ENCODE measurements at places on chromosomes 11 and 22. TPM values are rescaled to one million over a fixed set of nuclear protein-coding genes. Genes with fewer than 3 reads are reported as not detected.

CASP1 gene
- 28.0 TPM for total RNA-seq

- peak; percentile 76 for DNase-seq
Observed at GRCh38 chr11:114036147-114036811, 23.2 kb upstream of the ZBTB16 start.

- DNase-seq = no peak
Observed at GRCh38 chr11:75189108-75189507, 38.2 kb downstream of the SLCO2B1 start.

GRCh38 chr11:27387362-27387761, 24.3 kb upstream of the CCDC34 start:
- DNase-seq = no peak

MIOX gene
- not detected for total RNA-seq

DNA sequence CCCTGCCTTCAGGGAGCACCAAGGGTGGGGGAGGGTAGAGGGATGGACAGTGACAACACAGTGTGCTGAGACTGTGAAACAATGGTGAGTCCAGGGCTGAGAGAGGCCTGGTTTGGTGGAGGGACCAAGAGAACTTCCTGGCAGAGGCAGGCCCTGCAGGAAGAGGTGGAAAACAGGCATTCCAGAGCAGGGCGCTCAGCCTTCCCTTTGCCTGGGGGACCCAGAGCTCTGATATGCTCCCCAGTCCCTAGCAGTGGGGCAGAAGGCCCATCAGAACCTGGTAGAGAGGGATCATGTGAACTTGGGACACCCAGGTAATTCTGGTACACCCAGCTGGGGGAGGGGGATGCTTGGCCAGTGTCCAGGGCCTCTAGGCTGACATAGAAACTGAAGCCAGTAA, 17.2 kb upstream of the UVRAG start:
- peak; percentile 19 for DNase-seq

DNA sequence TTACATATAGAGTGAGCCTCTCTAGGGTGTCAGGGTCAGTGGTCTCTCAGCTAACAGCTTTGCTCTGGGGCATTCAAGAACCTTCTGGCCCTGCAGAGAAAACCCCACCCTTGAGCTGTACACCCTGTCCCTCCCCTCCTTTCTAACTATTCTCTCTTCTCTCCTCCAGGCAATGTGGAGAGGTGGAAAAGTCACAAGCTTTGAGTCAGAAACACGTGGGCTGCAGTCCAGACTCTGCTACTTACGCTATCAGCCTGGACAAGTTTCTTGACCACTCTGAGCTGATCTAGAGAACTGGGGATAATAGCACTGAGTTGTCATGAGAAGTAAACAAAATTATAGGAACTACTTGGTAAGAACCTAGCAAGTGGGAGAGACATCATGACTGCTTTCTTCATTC, 10.7 kb upstream of the FAM83F start:
- DNase-seq = no peak

- DNase-seq = no peak
Observed at GRCh38 chr22:33785283-33785968, 134.8 kb downstream of the LARGE1 start.

GRCh38 chr22:33918676-33919365, 1.5 kb downstream of the LARGE1 start:
- DNase-seq = no peak

TH gene
- under 0.01 TPM for total RNA-seq

DNA sequence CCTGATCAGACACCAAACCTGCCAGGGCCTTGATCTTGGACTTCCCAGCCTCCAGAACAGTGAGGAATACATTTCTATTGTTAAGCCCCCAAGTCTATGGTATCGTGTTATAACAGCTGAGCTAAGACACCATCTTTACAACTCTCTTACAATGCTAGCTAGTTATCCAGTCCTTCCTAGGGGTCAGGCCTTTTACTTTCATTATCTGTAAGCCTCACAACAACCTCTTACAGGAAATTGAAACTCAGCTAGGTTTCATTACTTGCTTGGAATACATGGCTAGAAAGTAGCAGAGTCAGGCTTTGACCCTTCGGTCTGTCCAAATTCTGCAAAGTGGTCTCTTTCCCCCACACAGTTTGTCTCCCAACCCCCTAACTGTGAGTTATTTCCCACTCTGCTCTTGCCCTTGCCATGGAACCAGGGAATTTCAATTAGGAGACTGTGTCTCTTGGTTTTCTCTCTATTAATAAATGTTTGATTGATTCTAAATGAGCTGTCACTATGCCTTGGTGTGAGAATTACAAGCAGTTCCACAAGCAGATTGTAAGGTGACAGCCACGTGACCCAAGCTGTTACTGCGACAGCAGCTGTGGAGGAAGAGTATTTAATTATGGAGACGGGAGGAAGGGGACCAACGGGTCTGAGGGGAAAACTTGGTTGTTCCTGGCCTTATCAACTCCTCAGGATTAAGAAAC, 38.4 kb upstream of the CLMP start:
- no peak for DNase-seq

- peak; percentile 28 for DNase-seq
Observed at GRCh38 chr22:19756288-19757128, 4.1 kb upstream of the TBX1 start.

GRCh38 chr22:29887358-29887757, 4.4 kb downstream of the MTMR3 start:
- DNase-seq = no peak

EXPH5 gene
- under 0.01 TPM for total RNA-seq

DNA sequence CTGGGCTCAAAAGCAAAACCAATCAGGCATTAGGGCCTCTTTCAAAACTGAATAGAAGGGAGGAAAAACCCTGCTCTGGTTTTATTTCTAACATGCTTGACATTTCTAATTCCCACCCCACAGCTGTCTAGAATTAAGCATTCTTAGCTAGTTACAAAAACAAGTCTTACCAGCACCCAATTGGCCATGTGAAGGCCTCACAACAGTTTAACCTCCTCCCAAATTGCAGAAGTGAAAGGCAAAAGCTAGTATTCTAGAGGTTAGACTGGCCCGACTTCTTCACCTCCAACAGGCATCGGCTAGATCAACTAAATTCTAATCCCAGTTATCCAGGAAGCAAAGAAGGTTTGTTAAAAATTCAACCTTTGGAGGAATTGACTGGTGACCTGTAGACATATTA, 6.5 kb downstream of the SF1 start:
- no peak for DNase-seq

- no peak for DNase-seq
Observed at GRCh38 chr11:106276859-106277436, 199.5 kb downstream of the AASDHPPT start.

DNA sequence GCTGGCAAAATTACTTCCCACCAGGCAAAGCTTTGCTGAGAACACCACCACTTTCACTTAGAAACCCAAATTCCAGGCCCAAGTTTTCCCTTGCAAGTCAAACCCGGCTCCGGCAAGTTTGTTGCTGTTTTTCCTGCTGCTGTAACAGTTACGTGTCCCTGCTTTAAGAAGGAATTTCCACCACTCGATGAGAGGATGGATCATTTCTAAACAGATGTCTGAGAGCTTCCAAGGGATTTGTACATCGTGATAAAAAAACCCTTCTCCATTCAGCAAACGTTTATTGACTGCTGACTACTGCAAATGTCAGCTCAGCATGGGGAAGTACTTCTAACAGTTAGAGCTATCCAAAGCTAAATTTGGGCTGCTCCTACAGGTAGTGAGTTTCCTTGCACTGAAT, 19.7 kb downstream of the P2RX3 start:
- no peak for DNase-seq

DNA sequence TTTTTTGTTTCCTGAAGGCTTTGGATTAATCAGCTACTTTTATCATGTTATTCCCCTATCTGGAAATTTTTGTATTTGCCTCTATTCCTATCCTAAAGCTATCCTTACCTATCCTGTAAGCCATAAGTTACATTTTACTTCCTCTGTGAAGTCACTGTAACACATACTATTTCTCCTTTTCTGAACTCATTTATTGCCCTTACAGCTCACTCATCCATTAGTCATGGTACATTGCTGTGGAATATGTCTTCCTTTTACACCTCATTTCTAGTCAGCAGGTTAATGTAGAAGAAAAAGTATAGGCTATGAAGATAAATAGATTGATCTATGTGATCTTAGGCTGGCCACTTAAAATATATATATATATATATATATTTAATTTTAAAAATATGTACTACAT, 28.0 kb downstream of the SWAP70 start:
- peak; percentile 61 for DNase-seq

- no peak for DNase-seq
Observed at GRCh38 chr11:121024989-121025388, 1.1 kb downstream of the TBCEL start.

NPAS4 gene
- not detected for total RNA-seq

- peak; percentile 74 for DNase-seq
Observed at GRCh38 chr11:76805206-76805913, 22.2 kb downstream of the TSKU start.

DNA sequence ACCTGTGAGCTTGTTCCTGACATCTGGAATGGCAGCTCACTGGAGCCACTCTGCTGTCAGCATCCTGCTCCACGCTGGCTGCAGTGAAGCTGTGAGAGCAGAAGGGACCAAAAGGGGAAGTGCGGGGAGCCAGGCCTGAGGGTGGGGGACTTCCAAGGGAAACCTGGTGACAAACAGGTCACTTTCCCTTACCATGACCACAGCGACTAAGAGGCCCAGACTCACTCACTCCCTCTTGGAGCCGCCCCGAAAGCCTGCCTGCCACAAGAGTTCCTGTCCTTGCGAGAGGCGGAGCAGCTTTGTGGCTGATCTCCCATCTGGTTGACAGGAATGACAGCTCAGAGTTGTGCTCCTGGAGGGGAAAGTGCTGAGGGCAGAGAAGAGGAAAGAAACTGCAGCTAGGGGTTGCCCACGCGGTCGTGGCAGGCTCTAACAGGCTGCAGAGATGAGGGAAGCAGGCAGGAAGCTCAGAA, 183.8 kb upstream of the NTM start:
- no peak for DNase-seq

DNA sequence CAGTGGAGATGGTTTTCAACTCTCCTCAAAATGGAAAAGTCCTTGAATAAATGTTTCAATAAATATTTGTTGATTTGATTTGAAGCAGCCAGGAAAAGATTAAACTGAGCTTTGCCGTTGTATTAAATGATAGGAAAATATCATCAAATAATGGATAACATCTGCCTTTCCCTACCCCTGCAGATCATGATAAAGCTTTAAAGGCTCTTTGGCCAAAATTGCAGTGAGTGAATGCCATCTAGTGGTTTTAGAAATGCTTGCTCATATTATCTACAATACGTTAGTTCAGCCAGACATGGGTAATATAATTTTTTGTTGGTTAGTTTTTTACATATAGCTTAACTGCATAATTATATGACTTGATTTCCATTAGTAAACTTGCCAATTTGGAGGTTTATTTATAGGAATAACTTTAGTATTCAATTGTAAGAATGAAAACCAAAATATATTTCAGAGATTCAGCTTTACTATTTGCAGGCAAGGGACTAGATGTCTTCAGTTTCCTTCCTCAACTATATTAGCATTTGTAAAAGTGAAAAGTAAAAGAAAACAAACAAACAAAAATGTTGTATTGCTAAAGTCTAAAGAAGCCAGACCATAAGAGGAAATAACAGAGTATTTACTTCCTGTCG, 159.2 kb downstream of the MSANTD4 start:
- peak; percentile 65 for DNase-seq

- DNase-seq = no peak
Observed at GRCh38 chr11:65644837-65645236, 6.9 kb downstream of the SIPA1 start.

DNA sequence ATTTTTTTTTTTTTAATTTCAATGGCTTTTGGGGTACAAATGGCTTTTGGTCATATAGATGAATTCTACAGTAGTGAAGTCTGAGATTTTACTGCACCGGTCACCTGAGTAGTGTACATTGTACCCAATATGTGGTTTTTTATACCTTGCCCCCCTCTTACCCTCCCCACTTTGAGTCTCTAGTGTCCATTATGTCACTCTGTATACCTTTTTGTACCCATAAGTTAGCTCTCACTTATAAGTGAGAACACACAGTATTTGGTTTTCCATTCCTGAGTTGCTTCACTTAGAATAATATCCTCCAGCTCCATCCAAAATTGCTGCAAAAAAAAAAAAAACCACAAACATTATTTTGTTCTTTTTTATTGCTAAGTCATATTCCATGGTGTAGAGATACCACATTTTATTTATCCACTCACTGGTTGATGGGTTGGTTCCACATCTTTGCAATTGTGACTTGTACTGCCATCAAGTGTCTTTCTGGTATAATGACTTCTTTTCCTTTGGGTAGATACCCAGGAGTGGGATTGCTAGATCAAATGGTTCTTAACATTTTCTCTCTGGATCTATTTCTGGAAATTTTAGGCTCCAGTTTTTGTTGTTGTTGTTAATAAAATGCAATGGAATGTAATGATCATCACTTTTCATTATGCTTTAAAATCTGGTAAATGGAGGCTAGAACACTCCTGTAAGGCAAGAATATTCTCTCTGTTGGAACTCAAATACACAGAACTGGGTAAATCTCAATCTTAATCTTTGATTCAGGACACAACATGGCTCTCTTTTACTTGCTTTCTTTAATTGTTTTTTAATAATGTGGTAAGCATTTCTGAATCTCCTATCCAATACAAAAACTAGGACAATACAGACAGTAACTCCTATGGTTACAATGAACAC, 10.3 kb downstream of the NEAT1 start:
- peak; percentile 57 for DNase-seq

DNA sequence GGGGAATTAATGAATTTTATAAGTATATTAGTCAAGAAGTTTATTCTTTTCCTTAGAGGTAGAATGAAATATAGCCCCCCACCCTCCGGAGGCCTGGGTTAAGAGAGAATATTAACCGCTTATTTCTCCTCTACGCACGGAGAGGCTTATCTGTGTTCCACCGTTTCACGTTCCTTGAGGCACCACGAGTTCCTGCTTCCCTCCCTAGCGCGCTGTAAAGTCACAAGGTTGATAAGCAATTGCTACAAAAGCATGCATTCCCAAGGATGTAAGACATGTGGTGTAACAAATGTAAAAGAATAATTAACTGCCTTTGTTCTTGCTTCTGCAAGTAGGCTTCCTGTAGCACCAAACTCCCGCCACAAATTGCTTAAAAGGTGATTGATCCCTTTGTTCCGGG, 1.5 kb upstream of the ANKRD42 start:
- DNase-seq = no peak

DBX1 gene
- not detected for total RNA-seq

DNA sequence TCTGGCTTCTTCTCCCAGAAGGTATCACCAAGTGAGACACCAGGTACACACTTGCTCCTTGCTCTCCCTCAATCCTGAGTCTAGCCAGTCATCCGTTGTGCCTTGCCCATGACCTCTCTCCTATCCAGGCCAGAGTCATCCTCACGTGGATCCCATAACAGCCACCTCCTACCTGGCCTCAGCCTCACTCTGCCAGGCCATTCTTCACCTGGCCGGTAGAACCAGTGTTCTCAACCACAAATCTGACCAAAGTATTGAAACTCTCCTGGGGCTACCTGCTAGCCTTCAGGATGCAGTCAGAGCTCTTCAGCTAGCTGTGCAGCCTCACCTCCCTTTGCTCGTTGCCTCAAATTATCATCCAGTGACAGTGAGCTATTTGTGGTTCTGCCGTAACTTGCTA, 37.7 kb downstream of the CHRDL2 start:
- DNase-seq = no peak

- no peak for DNase-seq
Observed at GRCh38 chr22:24930678-24931077, 15.8 kb downstream of the LHFPL7 start.

GRCh38 chr11:120182372-120182771, 28.5 kb upstream of the OAF start:
- no peak for DNase-seq

MRGPRE gene
- total RNA-seq = not detected

PGA5 gene
- total RNA-seq = not detected

Data from lung microvascular endothelial cell (primary cell).